ENCODE measurements at places on chromosomes 16 and 17. TPM values are rescaled to one million over a fixed set of nuclear protein-coding genes. Genes with fewer than 3 reads are reported as not detected.

IRX5 gene
- total RNA-seq, result 4.1 TPM

DNA sequence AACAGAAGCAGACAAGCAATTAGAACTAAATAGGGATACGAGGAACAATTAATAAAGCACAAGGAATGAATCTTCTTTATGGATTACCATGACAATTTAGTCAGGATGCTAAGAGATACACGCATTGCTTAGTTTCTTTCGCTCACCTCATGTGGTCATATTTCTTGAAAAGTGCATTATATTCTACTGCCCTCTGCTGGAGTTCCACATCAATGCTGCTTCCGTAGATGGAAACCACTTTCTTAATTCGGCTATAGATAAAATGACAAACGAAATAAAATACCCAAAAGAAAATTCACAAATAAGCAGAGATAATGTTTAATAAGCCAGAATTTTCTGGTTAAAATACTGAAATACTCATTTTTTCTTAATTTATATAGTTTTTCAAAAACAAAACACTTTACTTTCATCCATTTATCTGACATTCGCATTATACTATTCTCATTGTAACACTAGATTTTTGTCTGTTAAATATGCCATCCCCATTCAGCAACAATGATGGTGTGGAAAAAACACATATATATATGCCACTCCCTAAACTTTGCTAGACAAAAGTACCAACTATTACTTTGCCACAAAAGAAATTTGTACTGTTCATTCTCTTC, 22.0 kb upstream of the PHLPP2 start:
- H3K4me3 ChIP-seq, result no peak overlapping the region
- H3K36me3 ChIP-seq, result peaks cover 76% of the 10 kb centered on the region
- DNase-seq, result no peak
- H3K27me3 ChIP-seq, result no peaks in the 10 kb centered on the region
- peaks cover 3% of the 10 kb centered on the region for H3K4me1 ChIP-seq

HOXB6 gene
- 0.95 TPM for total RNA-seq

DNA sequence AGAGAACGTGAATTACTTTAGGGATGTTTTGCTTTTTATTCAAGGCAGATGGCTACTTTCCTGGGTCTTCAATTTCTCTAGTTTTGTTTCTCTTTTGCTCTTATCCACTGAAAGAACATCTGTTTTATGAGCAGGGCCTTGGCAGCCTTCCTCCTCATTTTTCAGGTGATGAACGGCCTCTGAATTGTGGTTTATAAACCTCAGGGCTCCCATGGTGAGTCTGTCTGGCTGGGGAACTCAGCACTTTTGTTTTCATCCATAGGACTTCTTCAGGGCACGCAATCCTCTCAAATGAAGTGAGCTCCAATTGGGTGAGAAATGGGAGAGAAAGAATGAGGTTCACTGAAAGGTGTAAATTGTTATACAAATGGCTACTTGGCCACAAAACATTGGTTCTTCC, 186.4 kb upstream of the ERCC4 start:
- DNase-seq, result no peak
- H3K27me3 ChIP-seq, result no peaks in the 10 kb centered on the region
- H3K4me1 ChIP-seq, result no peaks in the 10 kb centered on the region
- no peak overlapping the region for H3K4me3 ChIP-seq
- H3K36me3 ChIP-seq, result no peaks in the 10 kb centered on the region

CA5A gene
- not detected for total RNA-seq

ATP6V0C gene
- total RNA-seq, result 22.1 TPM

ZNF785 gene
- 3.2 TPM for total RNA-seq

CORO6 gene
- 640 TPM for total RNA-seq

RRAD gene
- 520 TPM for total RNA-seq

DNA sequence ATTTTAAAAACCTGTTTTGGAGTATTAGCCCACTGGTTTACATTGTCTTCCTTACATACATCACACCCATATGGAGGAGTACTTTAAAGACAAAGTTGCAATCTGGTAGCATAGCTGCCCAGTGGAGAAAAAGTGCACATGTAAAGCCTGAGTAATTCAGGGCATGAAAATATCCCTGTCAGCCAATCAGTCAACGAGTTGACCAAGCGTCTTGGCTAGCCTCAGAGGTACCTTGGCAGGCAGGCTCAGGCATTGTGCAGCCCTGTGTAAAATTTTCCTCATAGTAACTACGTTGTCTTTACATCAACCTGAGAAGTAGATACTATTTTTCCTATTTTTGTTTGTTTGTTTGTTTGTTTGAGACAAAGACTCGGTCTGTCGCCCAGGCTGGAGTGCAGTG, 339.0 kb downstream of the CDH13 start:
- no peaks in the 10 kb centered on the region for H3K4me1 ChIP-seq
- H3K27me3 ChIP-seq, result no peaks in the 10 kb centered on the region
- no peak for DNase-seq
- H3K27ac ChIP-seq, result no peak overlapping the region
- H3K36me3 ChIP-seq, result no peaks in the 10 kb centered on the region

DNA sequence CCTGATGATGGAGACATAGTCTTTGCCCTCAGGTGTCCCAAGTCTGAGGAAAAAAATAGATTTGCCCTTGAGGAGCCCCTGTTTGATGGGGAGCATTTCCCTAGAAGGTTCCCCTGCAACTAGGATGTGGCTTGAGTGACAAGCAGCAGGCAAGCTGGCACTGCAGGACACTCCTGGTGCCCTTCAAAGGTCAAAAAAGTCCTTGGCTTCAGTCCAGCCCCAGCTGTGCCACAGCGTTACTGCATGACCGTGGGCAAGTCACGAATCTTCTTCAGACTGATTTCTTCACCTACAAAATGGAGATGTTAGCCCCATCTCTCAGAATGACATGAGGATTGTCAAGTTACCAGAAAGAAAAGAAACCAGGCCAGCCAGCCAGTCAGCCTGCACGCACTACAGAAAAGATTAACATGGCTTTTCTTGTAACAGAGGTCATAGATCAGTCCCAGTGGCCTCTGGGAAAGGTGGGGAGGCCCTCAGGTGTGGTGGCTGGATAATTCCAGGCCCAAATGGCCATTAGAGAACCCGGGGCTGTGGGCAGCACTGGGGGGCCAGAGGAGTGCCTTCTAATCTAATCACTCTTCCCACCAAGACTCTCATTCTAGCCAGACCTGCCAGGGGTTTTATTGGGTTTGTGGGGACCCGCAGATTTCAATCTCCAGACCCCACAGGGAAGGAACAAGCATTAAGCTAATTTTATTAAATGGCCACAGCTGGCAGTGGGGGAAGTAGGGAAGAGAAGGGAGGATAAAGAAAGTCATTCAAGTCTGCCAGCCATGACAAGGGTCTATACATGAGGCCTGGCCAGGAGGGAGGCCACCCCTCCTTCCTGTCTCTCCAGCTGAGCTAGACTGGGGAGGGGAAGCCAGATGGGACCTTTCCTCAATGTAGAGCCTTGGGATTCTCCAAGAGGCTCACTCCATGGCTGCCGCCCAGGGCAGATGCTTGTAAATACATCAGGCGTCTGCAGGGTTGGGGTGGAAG, 9.7 kb upstream of the KIF18B start:
- DNase-seq, result no peak
- H3K36me3 ChIP-seq, result no peaks in the 10 kb centered on the region
- peaks cover 24% of the 10 kb centered on the region for H3K27me3 ChIP-seq
- H3K27ac ChIP-seq, result no peak overlapping the region

- H3K27ac ChIP-seq, result peak overlapping the region; percentile 89
- H3K27me3 ChIP-seq, result peaks cover 4% of the 10 kb centered on the region
- DNase-seq, result peak; percentile 81
These were observed 3.2 kb upstream of the SAMD14 start for GRCh38 chr17:50133028-50133768.

- no peaks in the 10 kb centered on the region for H3K36me3 ChIP-seq
- no peaks in the 10 kb centered on the region for H3K4me1 ChIP-seq
- DNase-seq, result no peak
- H3K27ac ChIP-seq, result no peak overlapping the region
- H3K27me3 ChIP-seq, result no peaks in the 10 kb centered on the region
These were observed 467.3 kb downstream of the KCNJ2 start for GRCh38 chr17:70636517-70637133.

PRSS8 gene
- total RNA-seq, result not detected

- H3K27me3 ChIP-seq, result no peaks in the 10 kb centered on the region
- no peak overlapping the region for H3K27ac ChIP-seq
- H3K4me1 ChIP-seq, result no peaks in the 10 kb centered on the region
- no peak overlapping the region for H3K4me3 ChIP-seq
- DNase-seq, result no peak
These were observed 61.7 kb upstream of the MRC2 start for GRCh38 chr17:62565817-62566216.

GRCh38 chr17:55988861-55989260, 164.4 kb upstream of the ANKFN1 start:
- H3K4me3 ChIP-seq, result no peak overlapping the region
- no peaks in the 10 kb centered on the region for H3K4me1 ChIP-seq
- no peak overlapping the region for H3K27ac ChIP-seq
- H3K36me3 ChIP-seq, result no peaks in the 10 kb centered on the region
- no peaks in the 10 kb centered on the region for H3K27me3 ChIP-seq

GRCh38 chr17:28807925-28808634, 34.5 kb downstream of the FAM222B start:
- H3K27ac ChIP-seq, result peak overlapping the region; percentile 93
- H3K4me3 ChIP-seq, result peak overlapping the region; percentile 21
- H3K36me3 ChIP-seq, result peaks cover 20% of the 10 kb centered on the region
- H3K4me1 ChIP-seq, result peaks cover 43% of the 10 kb centered on the region
- peak; percentile 37 for DNase-seq

MT1G gene
- total RNA-seq, result not detected

NLRC3 gene
- total RNA-seq, result 0.20 TPM

DNA sequence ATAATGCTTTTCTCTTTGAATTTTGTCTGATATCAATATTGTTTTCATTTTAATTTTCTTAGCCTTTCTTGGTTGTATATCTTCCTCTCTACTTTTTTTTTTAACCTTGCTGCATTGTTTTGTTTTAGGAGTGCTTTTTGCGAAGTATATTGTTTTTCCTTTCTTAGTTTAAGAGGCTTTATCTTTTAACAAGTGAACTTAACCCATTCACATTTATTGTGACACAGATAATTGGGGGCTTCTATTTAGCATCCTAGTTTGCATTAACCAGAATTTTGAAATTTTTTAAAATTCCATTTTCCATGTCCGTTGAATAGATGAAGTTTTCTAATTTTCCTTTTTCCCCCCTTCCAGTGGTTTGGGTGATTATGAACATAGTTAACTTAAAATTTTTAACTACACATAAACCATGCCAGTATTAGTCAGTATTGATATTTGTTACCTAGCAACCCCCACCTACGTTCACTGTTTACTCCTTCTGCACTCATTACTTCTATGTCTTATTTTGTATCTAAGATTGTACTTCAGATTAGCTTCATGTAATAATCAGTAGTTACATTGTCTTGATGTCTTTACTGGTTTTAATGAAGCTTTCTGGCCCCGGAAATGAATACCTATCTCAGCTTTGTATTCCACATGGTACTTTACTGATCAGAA, 44.4 kb downstream of the TNRC6A start:
- H3K27me3 ChIP-seq, result no peaks in the 10 kb centered on the region
- H3K4me1 ChIP-seq, result peaks cover 70% of the 10 kb centered on the region
- no peak overlapping the region for H3K4me3 ChIP-seq
- no peak for DNase-seq
- peaks cover 20% of the 10 kb centered on the region for H3K36me3 ChIP-seq
- peak overlapping the region; percentile 83 for H3K27ac ChIP-seq

GRCh38 chr17:43010667-43011308, 4.2 kb downstream of the IFI35 start:
- no peak for DNase-seq
- no peaks in the 10 kb centered on the region for H3K36me3 ChIP-seq
- peaks cover 18% of the 10 kb centered on the region for H3K4me1 ChIP-seq
- H3K27ac ChIP-seq, result peak overlapping the region; percentile 3
- H3K27me3 ChIP-seq, result no peaks in the 10 kb centered on the region

DNA sequence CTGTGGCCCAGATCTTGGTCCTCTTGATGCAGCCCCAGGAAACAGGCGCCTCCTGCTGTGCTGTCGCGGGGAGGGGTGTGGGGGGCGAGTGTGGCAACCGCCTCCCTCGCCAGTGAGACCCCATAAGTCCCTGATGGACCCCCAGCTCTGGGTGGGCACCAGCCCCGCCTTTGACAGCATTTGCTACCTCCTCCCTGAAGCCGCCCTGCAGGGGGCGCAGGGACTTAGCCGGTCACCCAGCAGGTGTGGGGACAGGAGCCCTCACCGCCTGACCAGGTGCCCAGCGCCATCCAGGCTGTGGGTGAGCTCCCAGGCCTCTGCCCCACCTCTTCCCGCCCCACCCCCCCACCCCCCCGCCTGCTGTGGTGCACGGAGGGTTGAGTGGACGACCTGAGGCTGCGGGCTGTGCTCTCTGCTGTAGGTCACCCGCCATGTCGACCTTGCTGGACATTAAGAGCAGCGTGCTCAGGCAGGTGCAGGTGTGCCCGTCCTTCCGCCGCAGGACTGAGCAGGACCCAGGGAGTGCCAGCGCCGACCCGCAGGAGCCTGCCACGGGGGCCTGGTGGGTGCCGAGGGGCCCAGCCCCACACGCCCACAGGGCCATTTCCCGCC, 4.8 kb downstream of the BAIAP3 start:
- peaks cover 4% of the 10 kb centered on the region for H3K4me1 ChIP-seq
- DNase-seq, result no peak
- peaks cover 16% of the 10 kb centered on the region for H3K27me3 ChIP-seq
- H3K36me3 ChIP-seq, result no peaks in the 10 kb centered on the region

MYH13 gene
- total RNA-seq, result not detected

ABCA6 gene
- 15.7 TPM for total RNA-seq

DNA sequence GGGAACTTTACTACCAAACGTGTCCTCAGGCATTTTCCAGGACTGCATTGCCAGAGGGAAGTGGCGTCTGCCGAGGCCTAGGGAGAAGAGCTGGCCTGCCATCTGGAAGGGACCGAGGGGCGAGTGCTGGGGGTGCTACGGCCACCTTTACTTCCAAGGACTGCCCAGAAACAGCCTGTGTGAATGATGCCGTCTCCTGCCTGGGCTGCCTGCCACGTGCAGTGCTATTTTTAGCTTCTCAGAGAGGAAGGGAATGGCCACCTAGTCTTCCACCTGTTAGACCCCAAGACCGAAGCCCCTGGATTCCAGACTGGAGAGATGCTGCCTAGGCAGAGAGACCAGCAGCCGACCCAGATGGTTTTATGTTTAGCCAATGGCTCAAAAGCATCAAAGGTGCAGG, 57.2 kb downstream of the VAC14 start:
- H3K4me3 ChIP-seq, result no peak overlapping the region
- DNase-seq, result peak; percentile 74
- peak overlapping the region; percentile 47 for H3K27ac ChIP-seq
- peaks cover 51% of the 10 kb centered on the region for H3K4me1 ChIP-seq
- H3K27me3 ChIP-seq, result no peaks in the 10 kb centered on the region
- no peaks in the 10 kb centered on the region for H3K36me3 ChIP-seq

- no peak for DNase-seq
- H3K36me3 ChIP-seq, result peaks cover 33% of the 10 kb centered on the region
- H3K4me3 ChIP-seq, result no peak overlapping the region
These were observed 5.6 kb downstream of the ALOX12 start for GRCh38 chr17:7001318-7001961.

GRAP gene
- total RNA-seq, result 1.3 TPM
